NCI-H187 treated with DMSO at 0.1 percent for 48 hours (cell line): ENCODE measurements at places on chromosomes 6 and 20.

DNA sequence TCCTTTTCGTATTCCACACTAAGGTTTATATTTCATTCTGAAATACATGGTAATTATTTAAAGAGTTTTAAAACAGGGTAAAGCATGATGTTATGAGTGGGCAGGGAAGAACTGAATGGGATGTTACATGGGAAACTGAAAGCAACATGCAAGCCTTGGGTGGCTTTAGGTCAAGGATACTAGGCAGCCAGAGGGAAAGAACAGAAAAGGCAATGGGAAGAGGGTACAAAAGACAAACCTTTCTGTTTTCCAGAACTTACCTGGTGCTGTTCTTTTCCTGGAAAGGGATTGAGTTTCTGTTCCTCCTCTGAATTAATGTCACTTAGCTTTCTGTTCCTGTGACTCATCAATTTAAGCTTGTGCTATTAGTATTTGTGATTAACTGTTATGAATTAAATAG, 71.2 kb upstream of the SMIM8 start:
- DNase-seq, result no peak

DNA sequence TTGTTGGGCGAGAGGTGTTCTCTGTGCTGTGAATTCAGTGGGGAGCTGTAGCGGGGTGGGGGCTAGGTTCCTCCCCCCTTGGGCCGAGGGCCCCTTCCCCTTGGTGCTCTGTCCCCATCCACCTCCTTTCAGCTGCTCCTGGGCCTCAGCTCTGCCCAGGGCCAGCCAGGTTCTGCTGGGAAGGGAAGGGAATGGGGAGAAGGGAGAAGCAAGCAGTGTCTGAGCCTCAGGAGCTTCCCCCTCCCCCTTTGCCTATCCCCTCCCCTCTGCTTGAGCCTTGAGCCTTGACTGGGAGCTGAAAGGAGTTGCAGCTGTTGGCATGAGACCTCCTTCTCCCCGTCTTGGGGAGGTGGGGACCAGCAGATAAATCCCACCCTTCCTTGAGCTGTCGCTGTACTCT, 576 bp upstream of the RRP36 start:
- DNase-seq, result no peak

DNA sequence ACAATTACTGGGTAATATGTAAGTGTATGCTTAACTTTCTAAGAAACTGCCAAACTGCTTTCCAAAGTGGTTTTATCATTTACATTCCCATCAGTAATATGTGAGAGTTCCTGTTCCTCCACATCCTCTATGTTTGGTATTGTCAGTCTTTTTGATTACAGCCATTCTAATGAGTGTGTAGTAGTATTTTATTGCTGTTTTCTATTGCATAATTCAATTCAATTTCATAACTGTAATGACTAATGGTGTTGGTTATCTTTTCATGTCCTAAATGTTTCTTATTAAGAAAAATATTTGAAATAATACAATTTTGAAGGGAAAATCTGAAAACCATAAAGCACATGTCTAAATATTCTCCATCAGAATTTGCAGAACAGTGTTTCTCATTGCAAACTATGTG, 119.3 kb downstream of the MAP3K7 start:
- no peak for DNase-seq

- no peak for DNase-seq
Measured at GRCh38 chr6:78525976-78526375, 341.4 kb upstream of the IRAK1BP1 start.

- DNase-seq, result no peak
Measured at GRCh38 chr20:50572938-50573777, 63.0 kb downstream of the PTPN1 start.

DNA sequence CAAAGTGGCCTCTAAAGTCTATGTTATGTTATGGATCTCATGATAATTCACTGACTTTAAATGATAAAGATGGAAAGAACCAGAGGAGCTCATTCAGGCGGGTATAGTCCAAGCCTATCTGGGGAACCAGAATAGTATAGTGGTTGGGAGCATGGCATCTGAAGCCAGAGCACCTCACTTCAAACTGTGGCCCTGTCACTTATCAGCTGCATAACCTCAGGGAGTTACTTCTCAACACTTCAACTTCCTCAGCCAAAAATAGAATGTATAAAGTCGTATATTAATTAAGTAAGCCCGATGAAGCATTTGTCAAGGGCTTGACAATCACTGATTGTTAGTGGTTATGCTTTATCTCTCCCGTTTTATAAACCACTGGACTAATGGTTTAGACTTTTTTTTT, 112.7 kb downstream of the RTN4IP1 start:
- DNase-seq, result no peak

DNA sequence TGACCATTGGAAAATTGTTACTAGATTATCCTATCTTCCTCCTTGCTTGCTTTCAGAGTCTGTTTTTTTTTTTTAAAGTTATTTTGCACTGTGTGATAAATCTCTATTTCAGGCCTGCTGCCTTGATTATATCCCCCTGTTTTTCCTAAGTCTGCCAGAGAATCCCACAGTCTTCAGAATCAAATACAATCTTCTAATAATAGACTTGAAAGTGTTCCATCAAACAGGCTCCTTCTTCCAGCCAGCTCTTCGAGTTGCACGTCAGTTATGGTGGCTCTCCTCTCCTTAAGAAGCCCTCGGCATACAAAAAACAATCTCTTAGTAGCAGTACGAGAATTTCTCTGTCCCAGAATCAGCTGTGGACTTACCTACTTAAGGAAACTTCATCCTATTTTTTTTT, 92.9 kb upstream of the NOX3 start:
- DNase-seq, result no peak

DNA sequence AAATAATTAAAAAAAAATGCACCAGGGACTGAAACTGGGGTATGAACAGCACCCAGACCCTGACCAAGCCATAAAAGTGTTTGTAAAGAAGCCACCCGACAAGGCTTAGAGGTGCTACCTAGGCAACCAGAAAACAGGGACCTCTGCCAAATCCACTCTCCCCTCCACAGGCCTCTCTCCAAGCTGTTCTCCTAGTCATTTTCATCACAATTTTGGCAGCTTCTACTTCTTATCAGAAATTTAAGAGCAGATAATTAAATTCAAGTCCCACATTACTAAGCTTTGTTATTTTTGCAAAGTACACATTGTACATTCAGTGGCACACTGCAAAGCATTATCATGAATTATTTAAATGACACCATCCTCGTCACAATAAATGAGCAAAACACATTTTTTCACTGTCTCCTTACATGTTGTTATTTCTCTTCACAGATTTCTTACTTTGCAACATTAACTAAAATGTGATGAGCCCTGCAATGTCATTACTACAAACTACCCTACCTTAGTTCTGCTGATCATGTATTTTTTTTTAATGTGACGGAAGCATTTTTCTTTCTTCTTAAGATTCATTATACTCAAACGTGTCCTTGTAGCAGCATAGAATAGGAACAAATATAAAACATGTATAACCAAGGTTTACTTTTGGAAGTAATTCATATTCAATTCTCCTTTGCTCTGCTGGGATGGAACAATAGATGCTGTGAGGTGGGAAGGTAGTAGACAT, 38.1 kb downstream of the ECT2L start:
- DNase-seq, result no peak

DNA sequence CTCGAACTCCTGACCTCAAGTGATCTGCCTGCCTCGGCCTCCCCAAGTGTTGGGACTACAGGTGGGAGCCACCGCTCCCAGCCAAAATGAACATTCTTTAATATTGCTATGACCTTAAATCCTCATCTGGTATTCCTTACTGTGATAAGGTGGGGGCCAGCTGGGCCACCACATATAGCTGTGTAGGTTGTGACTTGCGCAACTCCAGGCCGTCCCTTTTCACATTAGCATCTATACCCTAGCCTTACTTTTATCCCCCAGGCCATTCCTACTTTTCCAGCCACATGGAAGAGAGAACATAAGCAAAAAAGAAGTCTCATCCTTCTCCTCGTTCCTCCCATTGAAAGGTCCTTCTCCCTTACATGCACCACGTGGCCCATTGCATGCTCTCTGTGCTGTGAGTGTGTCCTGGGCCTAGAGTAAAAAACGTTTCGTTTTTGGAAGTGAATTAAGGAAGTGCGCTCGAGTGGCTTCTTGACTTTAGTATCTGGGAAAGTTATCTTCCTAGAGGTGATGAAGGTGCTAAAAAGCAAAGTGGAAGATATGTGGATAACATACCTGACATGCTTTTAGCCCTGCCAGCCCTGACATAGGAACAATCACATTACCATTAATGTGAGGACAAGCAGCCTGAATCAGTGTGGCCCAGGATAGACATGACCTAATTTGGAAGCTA, 56.8 kb upstream of the KIF13A start:
- no peak for DNase-seq

- no peak for DNase-seq
Measured at GRCh38 chr6:52081237-52081636, 6.2 kb downstream of the PKHD1 start.

- DNase-seq, result no peak
Measured at GRCh38 chr20:24971376-24972101, 21.0 kb downstream of the APMAP start.

DNA sequence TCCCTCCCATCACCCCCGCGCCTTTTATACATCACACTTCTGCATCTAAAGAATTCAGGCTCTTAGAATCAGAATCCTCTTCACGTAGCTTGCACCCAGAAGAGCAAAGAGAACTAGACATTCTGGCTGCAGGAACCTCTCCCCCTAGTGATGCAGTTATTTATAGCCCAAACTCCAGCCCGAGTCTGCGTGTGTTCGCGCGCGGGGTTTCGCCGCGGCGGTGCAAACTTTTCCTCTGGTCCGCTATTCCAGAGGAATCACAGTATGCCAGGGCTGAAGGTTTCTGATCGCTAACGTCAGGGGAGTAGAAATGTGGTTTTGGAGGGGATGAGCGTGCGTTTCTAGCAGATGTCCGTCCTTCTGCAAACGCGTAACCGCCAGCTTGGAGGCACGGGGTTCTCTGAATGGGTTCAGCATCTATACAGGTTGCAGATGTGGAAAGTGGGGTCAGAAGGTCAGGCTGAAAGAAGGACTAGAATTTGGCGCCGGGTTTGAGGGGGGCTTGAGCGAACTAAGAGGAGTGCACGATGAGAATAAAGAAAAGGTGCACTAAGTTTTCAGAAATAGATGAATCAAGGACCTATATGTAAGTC, 1.8 kb downstream of the EPHA7 start:
- no peak for DNase-seq

GRCh38 chr6:90072935-90073464, 178.7 kb downstream of the GJA10 start:
- DNase-seq, result no peak

DNA sequence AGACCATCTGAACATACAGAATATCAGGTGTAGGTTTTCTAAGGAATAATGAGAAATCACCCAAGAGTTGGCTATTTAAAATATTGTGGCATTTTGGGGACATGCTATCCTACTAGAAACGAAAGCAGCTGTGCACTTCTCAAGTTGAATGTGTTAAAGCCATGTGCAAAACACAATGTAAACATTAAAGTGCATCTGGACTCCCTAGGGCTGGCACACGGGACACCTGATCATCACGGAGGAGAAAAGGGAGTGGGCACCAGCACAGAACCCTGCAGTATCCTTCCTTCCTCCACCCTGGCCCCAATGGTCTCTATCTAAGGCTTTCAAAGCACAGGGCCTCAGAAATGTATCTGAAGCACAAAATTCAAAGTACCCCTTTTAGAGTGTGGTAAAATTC, 94.3 kb downstream of the INSM1 start:
- DNase-seq, result no peak

GRCh38 chr20:47095690-47096089, 201.0 kb downstream of the EYA2 start:
- no peak for DNase-seq

DNA sequence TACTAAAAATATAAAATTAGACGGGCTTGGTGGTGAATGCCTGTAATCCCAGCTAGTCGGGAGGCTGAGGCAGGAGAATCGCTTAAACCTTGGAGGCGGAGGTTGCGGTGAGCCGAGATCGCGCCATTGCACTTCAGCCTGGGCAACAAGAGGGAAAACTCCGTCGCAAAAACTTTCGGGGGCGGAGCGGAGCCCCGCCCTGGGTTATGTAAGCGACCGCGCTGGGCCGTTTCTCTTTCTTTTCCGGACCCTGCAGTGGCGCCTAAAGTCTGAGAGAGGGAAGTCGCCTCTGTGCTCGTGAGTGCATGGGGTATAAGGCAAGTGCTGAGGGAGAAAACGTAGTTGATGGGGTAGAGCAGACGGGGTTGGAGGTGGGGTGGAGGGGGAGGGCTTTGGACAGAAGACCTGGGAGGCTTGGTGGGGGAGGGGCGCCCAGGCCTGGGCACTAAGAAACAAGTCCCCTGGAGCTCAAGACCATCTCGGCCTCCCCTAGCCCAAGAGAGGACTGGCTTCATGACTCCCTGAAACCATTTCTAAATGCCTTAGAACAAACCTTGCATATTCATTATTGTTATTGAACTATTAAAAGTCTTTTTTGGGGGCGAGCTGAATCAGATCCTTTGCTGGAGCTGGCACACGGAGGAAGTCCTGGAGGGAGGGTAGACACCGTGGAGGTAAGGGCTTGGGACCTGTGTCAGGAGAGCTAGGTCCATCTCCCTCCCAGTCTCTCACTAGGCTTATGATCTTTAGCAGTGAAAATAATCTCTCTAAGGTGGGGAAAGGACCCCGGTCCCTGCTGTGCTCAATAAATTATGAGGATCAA, 2.7 kb upstream of the MICA start:
- no peak for DNase-seq

GRCh38 chr6:32763421-32763820, at the start of gene HLA-DQB2:
Gene HLA-DQB2, minus strand, starts transcription at chr6:32763532. Its CDS starts 62 bp downstream, at chr6:32763470.
- DNase-seq, result no peak

GRCh38 chr6:33745548-33745947, 1.2 kb downstream of the IP6K3 start:
- DNase-seq, result no peak

DNA sequence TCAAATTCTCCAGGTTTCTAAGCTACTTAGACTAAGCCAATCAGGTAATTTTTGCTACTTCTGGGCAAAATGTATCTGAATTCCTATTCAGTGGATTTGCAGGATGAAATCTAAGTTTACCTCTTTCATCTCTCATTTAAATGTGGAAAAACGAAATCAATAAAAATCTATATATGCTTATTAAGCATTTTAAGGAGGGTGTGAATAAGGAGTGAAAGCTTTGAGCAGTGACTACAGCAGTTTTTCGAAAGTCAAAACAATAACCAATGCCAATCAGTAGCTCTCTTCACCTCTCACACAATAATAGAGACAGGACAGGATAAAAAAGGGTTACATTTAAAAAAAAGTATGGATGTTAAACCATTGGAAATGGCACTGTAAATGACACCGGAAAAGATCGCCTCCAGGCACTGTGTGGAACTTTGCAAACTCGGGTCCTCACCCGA, 476 bp upstream of the BCKDHB start:
- no peak for DNase-seq

GRCh38 chr6:53801022-53801421, 6.2 kb downstream of the LRRC1 start:
- DNase-seq, result no peak

DNA sequence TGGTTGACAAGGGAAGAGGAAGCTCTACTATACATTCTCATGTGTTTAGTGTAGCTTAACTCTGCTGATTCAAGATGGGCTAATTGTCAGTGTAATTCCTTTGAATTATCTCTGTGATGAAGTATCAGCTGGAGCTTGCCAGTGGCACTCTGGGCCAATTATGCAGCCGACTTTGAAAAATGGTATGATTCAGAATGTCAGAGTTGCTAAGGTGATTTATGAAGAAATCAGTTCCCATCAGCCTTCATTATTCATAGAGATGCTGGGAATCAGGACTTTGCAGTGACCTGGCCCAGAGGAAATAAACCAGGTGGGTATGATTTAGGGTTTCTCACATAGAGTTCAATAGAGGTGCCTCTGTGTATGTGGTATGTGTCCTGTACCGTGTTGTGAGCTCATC, 33.4 kb downstream of the KCNS1 start:
- DNase-seq, result no peak

- DNase-seq, result no peak
Measured at GRCh38 chr6:22308939-22309338, 12.1 kb upstream of the PRL start.
